ENCODE measurements at places on chromosomes 3 and 15.

- no peak for DNase-seq
Observed at GRCh38 chr3:72582963-72583362, 265.3 kb downstream of the SHQ1 start.

DNA sequence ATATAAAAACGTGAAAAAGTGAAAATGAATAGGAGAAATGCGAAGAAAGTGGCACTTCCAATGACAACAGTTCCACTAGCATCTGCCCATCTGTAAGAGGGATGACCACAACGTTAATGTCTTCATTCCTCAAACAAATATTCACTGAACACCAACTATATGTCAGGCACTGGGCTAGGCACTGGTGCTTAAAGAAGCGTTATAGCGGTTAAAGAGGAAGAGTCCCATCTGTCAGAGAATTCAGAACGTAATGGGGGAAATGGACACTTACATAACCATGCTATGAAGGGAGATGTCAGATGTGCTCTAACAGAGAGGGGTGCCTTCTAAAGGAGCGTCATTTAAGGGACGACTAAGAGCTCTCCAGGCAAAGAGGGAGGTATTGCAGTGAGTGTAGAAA lies 8.2 kb downstream of the RUBCN start:
- DNase-seq = no peak

DNA sequence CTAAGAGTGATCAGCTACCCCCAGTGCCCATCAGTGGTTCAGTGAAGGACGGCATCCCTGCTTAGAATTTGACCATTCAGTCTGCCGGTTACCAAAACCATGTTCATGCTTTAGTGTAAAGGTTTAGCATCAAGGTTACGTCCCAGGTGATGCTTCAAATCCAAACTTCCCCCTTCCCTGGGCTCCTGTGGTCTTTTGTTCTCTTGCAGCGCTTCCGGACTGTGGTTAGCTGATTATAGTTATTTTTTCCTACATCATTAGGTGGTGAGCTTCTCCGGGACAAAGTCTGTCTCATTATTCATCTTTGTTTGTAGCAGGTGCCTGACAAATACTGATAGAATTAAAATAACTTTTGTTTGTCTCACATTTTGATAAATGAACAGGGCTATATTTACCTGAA lies 28.3 kb upstream of the MYZAP start:
- no peak for DNase-seq

DNA sequence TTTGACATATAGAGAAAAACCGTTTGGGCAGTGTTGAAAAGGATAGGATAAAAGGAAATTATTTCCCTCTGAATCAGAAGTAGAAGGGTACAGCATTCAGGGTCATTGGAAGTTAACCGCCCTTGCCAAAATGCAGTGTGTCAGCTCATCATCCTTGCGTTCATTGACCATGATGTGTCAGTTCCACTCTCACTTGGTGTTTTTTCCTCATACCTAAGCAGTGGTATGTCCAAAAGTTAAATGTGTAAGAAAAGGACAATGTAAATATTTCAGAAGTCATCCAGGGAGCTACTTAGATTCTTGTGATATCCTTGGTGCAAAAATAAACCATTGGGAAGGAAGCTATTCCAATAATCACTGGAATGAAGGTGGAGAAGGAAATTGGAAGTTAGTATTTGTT lies 50.7 kb downstream of the MAP6D1 start:
- peak; percentile 19 for DNase-seq

DNA sequence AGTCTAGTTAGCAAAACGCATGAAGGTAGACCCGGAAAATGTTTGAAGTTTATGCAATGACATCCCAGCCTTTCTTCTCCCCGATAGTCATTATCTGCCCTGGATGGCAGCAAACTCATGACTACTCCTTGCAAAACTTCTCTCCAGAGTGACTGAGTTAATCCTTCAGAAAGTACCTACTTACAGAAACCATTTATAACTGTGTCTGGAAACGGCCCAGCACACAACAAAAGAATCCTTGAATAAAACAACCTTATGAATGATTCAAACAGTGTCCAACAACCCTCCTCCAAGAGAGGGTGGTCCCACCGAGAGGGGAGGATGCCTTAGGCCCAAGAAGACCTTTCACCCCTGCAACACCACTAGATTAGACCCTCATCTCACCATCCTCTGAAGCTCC lies 14.2 kb downstream of the ST8SIA2 start:
- no peak for DNase-seq

DNA sequence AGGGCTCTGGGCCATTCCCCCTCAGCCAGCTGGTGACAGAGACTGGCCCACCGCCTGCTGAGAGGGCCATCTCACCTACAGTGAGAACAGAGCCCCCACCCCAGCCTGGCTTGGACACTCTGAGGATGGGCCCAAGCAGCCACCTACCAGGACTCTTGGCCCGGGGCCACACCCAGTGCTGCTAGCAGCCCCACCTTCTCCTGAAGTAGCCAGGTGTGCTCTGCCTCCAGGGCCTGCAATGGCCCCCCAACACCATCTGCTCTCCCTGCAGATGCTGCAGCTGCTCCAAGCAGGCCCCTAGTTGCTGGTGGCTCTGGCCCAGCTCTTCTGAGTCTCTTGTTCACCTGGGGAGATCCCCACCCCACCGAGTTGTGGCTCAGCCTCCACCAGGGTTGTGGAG lies 6.8 kb upstream of the CLK3 start:
- DNase-seq = no peak

DNA sequence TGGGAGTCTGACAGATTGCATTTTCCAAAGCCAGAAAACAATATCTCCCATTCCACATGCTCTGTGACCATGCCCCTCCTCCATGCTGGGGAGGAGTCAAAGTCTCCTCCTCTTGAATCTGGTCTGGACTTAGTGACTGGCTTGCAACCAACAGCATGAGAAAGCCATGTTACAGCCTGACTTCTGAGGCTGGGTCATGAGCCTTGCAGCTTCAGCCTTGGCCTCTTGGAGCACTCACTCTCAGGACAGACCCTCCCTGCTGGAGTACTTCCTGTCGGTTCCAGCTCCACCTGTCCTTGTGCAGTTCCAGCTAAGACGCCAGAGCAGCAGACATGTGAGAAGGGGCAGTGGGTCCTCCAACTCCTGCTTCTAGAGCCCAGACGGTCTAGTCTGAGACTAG lies 49.7 kb upstream of the RBSN start:
- no peak for DNase-seq

GRCh38 chr3:154074966-154075365 lies 46.2 kb upstream of the ARHGEF26 start:
- DNase-seq = no peak

DNA sequence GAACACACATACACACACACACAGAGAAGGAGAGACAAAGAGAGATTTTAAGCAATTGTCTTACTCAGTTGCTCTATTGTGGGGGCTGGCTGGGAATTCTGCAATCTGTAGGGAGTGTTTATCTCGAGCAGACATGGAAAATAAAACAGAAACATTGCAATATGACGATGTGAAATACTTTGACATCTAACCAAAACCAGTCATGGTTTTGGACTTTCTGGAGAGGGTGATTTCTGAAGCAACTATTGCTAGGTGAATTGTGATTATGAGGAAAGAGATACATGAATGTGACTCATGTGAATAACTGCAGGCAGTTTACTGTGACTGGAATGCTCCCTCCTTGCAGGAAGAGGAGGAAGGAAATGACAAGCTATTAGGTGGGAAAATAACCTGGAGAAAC lies 12.3 kb upstream of the PHLDB2 start:
- peak; percentile 75 for DNase-seq

GRCh38 chr3:160616716-160617115 lies 51.3 kb upstream of the KPNA4 start:
- DNase-seq = peak; percentile 49

DNA sequence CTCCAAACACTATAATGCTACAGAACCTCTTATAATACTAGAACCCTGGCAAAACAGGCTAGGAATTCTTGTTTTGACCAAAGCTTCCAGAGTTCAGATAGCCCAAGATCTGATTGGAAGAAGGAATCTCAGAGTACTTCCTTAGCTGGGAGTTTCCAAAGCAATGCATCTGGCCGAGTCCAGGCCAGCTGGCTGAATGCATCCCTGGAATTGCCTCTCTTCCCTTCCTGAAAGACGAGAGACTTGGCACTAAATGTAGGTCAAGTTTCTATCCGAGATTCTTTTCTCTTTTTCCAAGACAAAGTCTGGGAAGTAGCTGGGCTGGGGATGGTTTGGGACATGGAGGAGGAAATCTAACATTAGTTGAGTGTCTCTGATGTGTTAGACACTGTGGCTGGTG lies 68.7 kb upstream of the ADPGK start:
- no peak for DNase-seq

GRCh38 chr15:91975241-91975978 lies 121.9 kb downstream of the SLCO3A1 start:
- DNase-seq = no peak

DNA sequence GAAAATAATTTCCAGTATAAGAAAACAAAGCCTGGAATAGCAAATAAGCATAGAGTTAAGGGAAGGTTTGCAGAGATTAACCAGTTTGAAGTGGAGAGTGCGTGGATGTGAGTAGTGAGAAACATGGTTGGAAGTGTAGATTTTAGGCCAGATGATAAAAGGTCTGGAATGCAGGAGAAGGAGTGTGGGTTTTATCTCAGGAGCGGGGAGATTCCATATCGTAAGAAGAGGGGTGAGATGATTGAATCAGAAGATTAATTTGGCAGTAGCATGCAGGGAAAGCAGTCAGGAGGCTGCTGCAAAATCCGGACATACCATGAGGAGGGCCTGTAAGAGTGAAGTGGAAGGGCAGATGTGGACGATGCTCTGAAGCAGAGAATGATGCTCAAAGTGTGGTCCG lies 13.7 kb downstream of the PPARG start:
- no peak for DNase-seq

DNA sequence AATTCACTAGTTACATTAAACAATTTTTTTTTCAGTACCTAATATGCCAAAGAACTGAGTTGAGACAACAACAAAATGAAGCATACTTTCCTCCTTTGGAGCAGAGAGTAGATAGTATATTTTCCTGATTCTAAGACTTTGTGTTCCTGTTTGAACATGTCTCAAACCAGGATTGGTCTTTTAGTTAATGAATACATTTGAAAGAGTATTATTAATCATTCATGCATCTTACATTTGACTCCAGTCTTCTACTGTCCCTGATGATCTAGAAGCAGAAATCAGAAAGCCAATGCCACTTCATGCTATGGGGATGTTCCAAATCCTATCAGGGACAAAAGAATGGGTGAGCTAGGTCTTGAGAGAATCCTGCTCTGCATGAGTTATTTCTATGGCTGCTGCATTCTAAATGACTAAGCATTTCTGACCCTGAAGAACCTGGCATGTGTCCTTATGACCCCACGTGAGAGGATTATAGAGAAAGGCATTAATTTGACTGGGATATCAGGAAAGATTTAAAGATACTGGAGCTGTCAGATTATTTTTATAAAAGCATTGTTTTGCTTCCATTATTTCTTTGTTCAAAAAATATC lies 32.9 kb upstream of the MBNL1 start:
- DNase-seq = peak; percentile 52

GRCh38 chr3:88101142-88101541 lies 42.1 kb downstream of the ZNF654 start:
- DNase-seq = no peak

DNA sequence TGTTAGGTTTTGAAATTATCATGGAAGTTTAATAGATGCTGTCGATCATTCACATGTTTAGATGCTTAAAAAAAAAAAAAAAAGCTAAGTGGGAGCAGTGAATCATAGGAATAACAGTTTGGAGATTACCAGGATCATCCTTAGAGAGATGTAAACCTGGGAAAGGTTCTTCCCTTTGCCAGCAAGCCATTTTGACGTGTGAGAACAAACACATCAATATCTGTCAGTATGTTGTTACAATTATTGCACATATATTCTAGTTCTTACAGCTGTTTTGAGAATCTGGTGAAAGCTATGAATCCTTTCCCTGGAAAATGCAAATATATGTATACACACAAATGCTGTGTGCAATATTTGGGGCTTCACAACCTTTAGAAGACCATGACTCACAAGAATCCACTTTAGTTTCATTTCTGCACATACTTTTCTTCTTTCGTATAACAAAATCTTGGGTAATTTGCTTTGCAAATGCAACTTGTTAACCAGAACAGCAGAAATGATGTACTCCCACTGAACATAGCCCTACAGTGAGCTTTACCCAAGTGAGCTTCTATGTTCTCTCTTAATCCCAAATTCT lies 12.0 kb downstream of the NFKBIZ start:
- no peak for DNase-seq

- no peak for DNase-seq
Observed at GRCh38 chr15:85430406-85431204, 50.2 kb downstream of the AKAP13 start.

- DNase-seq = no peak
Observed at GRCh38 chr3:135758961-135759360, 206.6 kb upstream of the PPP2R3A start.

GRCh38 chr3:53190659-53191058 lies 29.6 kb downstream of the PRKCD start:
- DNase-seq = no peak

- no peak for DNase-seq
Observed at GRCh38 chr3:197694251-197694650, 42.5 kb downstream of the RUBCN start.

DNA sequence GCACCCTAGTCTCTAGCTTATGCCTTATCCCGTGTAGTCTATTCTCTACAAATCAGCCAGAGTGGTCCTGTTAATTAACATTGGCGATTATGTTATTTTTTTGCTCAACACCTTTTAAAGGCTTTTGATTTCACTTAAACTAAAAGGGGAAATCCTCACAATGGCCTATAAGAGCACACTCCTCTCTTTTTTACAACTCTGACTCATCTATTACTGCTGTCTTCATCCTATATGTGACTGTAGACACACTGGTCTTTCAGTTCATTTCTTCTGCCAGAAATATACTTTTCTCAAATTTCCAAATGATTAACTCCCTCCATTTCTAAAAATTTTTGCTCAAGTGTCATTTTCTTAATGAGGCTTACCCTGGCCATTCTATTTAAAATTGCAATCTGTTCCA lies 143.4 kb downstream of the NSUN3 start:
- DNase-seq = no peak

GRCh38 chr3:113096188-113096892 lies 105.6 kb downstream of the GTPBP8 start:
- DNase-seq = no peak

DNA sequence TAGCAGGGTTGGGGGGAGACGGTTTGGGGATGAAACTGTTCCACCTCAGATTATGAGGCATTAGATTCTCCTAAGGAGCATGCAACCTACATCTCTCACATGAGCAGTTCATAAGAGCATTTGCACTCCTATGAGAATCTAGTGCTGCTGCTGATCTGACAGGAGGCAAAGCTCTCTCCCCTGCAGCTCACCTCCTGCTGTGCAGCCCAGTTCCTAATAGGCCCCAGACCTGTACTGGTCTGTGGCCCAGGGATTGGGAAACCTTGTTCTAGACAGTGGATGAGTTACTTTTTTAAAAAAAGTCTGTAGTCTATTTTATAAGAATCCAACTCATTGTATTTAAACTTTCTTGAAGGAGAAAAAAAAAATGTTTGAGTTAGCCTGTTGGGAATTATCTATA lies 100.0 kb downstream of the HHLA2 start:
- DNase-seq = no peak

GRCh38 chr15:73318463-73319351 lies 50.1 kb downstream of the HCN4 start:
- no peak for DNase-seq

- DNase-seq = no peak
Observed at GRCh38 chr15:92979011-92979701, 79.0 kb downstream of the CHD2 start.

GRCh38 chr15:100114571-100114970 lies 227.2 kb downstream of the ADAMTS17 start:
- DNase-seq = peak; percentile 46

- DNase-seq = no peak
Observed at GRCh38 chr3:59126446-59126845, 76.6 kb upstream of the CFAP20DC start.

GRCh38 chr15:99486371-99487336 lies 79.1 kb upstream of the MEF2A start:
- DNase-seq = peak; percentile 95

All from AG08395 (cell line).